Left lung (tissue), 14 donors: ENCODE measurements at places on chromosomes 1 and 21. TPM values are rescaled to one million over a fixed set of nuclear protein-coding genes. Genes with fewer than 3 reads are reported as not detected.

Gene GPR37L1
- total RNA-seq = 0.09 TPM

DNA sequence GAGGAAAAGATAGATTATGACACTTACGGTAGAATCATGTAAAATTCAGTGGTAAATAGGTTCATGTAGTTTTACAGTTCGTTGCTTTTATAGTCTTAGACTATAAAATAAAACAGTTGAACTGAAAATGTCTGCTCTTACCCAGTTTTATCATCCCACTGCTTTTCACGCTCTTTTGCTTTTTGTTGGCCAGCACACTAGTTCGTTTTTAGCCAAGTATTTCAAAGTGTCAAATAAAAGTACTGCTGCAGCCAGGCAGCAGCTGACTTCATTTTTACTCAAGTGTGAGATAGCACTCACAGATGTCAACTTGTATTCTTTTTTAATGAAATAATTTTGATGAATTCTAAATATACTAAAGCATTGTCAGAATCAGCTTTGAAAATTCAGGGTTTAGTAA is 18.5 kb upstream of the BTG3 start:
- DNase-seq = no peak
- no peaks in the 10 kb centered on the region for H3K27me3 ChIP-seq
- H3K27ac ChIP-seq = no peak overlapping the region

DNA sequence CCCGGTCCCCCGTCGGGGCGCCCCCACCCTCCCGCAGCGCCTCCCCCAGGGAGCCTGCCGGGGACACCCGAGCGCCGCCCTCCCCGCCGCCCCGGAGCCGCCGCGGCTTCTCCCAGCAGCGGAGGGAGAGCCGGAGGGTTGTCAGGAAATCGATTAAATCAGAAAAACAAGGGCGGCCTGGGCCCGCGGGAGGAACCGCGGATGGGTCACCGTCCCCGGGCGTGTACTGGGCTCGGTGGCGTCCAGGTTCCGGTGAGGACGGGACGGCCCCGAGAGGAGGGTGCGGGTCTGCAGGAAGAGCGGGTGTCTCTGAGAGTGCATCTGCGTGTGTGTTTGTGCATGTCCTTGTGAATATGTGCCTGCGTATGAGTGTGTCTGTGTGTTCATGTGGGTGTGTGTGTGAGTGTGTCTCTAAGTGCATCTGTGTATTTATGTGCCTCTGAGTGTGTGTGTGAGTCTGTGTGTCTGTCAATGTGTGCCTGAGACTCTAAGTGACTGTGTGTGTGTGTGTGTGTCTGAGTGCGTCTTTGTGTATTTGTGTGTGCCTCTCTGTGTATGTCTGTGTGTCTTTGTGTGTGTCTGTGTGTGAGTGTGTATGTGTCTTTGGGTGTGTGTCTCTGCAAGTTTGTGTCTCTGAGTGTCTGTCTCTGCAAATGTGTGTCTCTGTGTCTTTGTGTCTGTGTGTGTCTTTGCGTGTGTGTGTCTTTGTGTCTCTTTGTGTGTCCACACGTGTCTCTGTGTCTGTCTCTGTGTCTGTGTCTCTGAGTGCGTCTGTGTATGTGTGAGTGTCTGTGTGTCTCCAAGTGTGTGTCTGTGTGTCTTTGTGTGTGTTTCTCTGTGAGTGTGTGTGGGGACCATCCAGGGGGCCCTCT is 1.1 kb downstream of the SPSB1 start:
- no peak for DNase-seq
- H3K27ac ChIP-seq = peak overlapping the region; percentile 89
- peak overlapping the region; percentile 74 for H3K4me3 ChIP-seq
- H3K4me1 ChIP-seq = peaks cover 11% of the 10 kb centered on the region
- H3K36me3 ChIP-seq = no peaks in the 10 kb centered on the region
- no peaks in the 10 kb centered on the region for H3K27me3 ChIP-seq

Gene COL8A2
- total RNA-seq = 8.4 TPM

Gene CRYAA
- not detected for total RNA-seq

- no peaks in the 10 kb centered on the region for H3K4me1 ChIP-seq
- no peaks in the 10 kb centered on the region for H3K27me3 ChIP-seq
- no peak overlapping the region for H3K27ac ChIP-seq
- H3K36me3 ChIP-seq = no peaks in the 10 kb centered on the region
These were observed 27.2 kb downstream of the IRF2BP2 start for GRCh38 chr1:234582681-234583301.

Gene IFNLR1
- total RNA-seq = 5.9 TPM

Gene U2AF1
- total RNA-seq = 34.9 TPM

Gene TTC22
- 7.7 TPM for total RNA-seq

DNA sequence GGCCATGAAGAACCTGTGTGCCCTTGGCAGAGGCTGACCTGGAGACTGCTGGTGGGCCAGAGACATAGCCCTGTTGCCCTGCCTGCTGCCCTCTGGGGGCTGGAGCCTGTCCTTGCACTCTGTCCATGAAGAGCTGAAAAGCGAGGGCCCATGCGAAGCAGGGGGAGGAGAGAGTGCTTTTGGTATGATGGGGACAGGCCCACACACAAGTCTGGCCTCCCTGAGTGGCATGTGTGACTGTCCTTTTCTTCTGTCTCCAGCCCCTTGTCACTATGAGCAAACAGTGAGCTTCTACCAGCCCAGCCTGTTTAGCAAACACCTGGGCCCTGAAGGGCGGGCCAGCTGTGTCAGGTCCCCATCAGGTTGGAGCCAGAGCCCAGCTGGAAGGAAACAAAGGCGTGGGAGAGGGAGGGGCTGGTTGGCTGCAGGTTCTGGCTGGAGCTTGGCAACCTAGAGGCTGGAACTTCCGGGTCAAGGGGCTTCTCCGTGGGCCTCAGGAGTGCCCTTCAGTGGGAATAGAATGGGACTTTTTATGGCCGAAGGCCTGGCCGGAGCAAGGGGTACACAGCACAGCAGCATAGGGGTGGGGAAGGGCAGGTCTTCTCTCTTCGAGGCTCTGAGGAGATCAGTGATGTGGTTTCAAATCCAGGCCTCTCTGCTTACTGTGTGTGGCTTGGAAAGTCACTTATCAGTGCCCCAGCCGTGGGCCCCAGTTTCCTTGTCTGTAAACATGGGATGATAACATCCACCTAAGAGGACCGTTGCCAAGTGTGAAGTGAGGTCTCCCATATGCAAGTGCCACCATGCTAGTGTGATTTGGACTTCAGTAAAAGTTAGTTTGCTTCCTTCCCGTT is 14.3 kb downstream of the QSOX1 start:
- no peak overlapping the region for H3K4me3 ChIP-seq
- no peaks in the 10 kb centered on the region for H3K27me3 ChIP-seq

- H3K4me1 ChIP-seq = no peaks in the 10 kb centered on the region
- no peak for DNase-seq
- H3K27me3 ChIP-seq = no peaks in the 10 kb centered on the region
These were observed 157.6 kb upstream of the CAMK1G start for GRCh38 chr1:209425959-209426358.

Gene GLIS1
- total RNA-seq = not detected

Gene BSND
- total RNA-seq = not detected

Gene CD1B
- not detected for total RNA-seq

GRCh38 chr1:198902655-198903054 is 263.8 kb downstream of the PTPRC start:
- H3K4me3 ChIP-seq = no peak overlapping the region
- peaks cover 43% of the 10 kb centered on the region for H3K4me1 ChIP-seq
- H3K27ac ChIP-seq = no peak overlapping the region
- no peak for DNase-seq
- no peaks in the 10 kb centered on the region for H3K27me3 ChIP-seq

- DNase-seq = peak; percentile 52
- peak within 1 kb of the TSS; percentile 93 for H3K27ac ChIP-seq
- H3K36me3 ChIP-seq = no peaks in the 10 kb centered on the region
- H3K27me3 ChIP-seq = no peaks in the 10 kb centered on the region
- H3K4me3 ChIP-seq = peak within 1 kb of the TSS; percentile 83
- peaks cover 18% of the 10 kb centered on the region for H3K4me1 ChIP-seq
These were observed at the start of gene PATJ for GRCh38 chr1:61741711-61742619. Gene PATJ (plus strand): TSS chr1:61742480. CDS start chr1:61762893, 20,413 bp downstream.

DNA sequence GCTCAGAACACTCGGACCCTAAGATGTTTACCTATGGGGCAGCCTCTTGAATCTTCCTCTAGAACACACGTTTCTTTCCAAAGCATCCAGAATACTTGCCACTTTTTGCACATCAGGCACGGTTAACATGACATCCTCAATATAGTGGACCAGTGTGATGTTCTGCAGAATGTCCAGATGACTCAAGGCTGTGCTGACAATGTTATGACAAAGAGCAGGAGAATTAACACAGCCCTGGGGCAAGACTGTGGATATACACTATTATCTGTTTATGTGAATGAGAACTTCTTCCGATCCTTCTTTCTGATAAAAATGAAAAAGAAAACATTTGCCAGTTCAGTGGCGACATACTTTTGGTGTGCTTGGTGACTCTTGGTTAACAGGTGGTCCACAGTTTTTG is 154.3 kb downstream of the PDE4B start:
- no peaks in the 10 kb centered on the region for H3K4me1 ChIP-seq
- DNase-seq = no peak
- no peak overlapping the region for H3K4me3 ChIP-seq
- H3K36me3 ChIP-seq = no peaks in the 10 kb centered on the region
- no peaks in the 10 kb centered on the region for H3K27me3 ChIP-seq
